GM04503 (cell line): ENCODE measurements at places on chromosomes 13 and 19.

- DNase-seq: no peak
Measured at GRCh38 chr13:84238381-84238780, 356.1 kb upstream of the SLITRK1 start.

GRCh38 chr13:104810242-104810641 lies 1725.2 kb downstream of the EFNB2 start:
- no peak for DNase-seq

GRCh38 chr13:43749503-43749902 lies 37.3 kb downstream of the ENOX1 start:
- DNase-seq: no peak

- DNase-seq: no peak
Measured at GRCh38 chr13:61253105-61253877, 162.4 kb downstream of the PCDH20 start.

DNA sequence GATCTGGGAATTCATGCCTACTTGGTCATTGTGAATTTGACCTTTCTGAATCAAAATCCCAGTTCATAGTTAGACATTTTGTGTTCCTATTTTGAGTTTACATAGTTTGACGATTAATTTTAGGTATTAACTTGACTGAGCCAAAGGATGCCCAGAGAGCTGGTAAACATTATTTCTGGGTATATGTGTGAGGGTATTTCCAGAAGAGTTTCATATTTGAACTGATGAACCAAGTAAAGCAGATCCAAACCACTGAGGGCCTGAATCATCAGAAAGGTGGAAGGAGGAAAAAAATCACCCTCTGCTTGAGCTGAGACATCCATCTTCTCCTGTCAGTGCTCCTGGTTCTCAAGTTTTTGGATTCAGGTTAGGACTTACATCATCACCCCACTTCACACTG lies 116.6 kb downstream of the CYSLTR2 start:
- DNase-seq: no peak

GRCh38 chr19:32874605-32875004 lies 5.0 kb upstream of the SLC7A9 start:
- no peak for DNase-seq

GRCh38 chr19:30227661-30228112 lies 144.5 kb upstream of the ZNF536 start:
- DNase-seq: no peak

- no peak for DNase-seq
Measured at GRCh38 chr13:38998739-38999138, 8.1 kb upstream of the STOML3 start.

DNA sequence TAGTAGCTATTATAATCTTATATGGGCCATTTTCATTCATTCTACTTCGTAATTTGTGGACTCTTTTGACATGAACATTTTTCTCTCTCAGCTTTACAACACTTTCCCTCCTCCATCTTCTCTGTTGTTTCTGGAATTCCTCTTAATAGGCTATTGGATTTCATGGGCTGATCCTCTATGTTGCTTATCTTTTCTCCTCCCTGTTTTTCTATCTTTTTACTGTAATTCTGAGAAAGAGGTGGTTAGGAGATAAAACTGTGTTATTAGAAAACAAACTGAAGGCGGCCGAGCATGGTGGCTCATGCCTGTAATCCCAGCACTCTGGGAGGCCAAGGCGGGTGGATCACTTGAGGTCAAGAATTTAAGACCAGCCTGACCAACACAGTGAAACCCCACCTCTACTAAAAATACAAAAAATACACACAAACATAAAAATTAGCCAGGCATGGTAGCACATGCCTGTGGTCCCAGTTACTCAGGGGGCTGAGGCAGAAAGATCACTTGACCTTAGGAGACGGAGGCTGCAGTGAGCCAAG lies 188.1 kb downstream of the UGGT2 start:
- no peak for DNase-seq

DNA sequence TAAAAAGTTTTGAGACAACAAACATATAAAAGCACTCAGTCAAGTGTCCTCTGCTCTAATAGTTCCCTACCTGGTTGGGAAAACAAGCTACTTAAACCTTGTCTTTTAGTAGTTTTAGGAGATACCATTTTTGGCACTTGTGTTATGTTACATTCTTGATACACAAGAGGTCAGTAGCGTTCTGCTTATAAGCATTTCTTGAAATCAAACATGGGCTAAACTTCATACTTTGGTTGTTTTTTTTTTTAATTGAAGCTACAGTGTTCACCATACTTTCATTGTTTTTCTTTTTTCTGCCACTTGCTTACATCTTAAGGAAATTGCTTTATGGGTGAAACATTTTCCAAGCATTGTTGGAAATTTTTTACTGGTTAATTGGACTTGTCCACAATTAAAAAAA lies 12.9 kb downstream of the NHLRC3 start:
- DNase-seq: no peak

GRCh38 chr19:50818859-50819472 lies 4.6 kb downstream of the KLK1 start:
- DNase-seq: no peak

- no peak for DNase-seq
Measured at GRCh38 chr13:79458436-79458835, 22.5 kb upstream of the NDFIP2 start.

- no peak for DNase-seq
Measured at GRCh38 chr13:75797239-75797638, 161.1 kb downstream of the LMO7 start.

DNA sequence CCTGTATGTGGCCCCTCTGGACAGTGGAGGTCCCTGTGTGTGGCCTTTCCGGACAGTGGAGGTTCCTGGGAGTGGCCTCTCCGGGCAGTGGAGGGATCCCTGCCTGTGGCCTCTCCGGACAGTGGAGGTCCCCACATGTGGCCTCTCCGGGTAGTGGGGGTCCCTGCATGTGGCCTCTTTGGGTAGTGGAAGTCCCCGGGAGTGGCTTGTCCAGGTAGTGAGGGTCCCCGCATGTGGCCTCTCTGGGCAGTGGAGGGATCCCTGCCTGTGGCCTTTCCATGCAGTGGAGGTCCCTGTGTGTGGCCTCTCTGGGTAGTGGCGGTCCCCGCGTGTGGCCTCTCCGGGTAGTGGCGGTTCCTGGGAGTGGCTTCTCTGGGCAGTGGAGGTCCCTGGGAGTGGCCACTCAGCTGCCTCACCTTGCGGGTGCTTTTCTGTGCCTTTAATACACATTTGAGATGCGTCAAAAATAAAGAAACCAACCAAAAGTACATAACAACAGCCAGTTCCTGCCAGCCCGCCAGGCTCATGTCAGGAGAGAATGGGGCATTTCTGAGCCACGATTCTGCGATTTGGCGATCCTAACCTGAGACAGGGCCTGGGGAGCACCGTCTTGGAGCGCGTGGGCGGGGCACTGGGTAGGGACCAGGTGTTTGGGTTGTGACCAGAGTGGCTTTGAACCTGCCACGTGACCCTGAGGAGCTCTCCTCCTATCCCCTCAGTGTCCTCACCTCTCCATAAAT lies 194.7 kb downstream of the ZNF536 start:
- no peak for DNase-seq

DNA sequence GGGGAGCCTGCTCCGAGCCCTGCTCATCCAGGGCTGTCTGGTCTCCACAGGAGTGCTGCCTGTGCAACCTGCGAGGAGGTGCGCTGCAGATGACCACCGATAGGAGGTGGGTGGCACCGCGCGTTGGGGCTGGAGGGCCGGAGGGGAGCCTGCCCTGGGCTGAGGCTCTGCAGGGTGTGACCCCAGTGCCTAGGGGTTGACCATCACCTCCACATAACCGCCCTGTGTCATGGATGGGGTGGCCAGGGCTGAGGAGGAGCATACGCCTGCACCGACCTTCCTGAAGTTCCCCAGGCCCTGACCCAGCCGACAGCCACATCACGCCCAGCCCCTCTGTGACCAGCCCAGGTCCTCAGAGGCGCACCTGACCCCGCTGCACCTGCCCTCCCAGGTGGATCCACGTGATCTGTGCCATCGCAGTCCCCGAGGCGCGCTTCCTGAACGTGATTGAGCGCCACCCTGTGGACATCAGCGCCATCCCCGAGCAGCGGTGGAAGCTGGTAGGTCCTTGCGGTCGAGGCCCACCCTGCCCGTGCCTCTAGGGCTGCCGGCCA lies 168.7 kb downstream of the KDM4B start:
- DNase-seq: no peak

GRCh38 chr13:89828506-89828905 lies 1519.0 kb upstream of the MIR17HG start:
- DNase-seq: no peak

DNA sequence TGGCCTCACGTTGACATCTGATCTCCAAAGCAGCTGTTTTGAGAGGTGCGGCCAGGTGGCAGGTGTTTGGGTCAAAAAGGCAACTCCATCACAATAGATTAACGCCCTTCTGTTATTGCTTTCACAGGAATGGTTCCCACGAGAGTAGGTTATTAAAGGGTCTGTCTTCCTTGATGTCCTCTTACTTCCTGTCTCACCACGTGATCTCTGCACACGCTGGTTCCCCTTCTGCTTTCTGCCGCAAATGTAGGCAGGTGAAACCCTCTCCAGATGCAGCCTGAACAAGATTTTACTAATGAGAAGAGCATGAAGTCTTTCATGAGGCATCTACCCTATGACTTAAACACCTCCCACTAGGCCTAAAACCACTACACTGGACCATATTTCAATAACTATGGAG lies 22.8 kb upstream of the ZNF564 start:
- no peak for DNase-seq
